Coronary artery (tissue), 2 donors: ENCODE measurements at places on chromosomes 3 and 15.

DNA sequence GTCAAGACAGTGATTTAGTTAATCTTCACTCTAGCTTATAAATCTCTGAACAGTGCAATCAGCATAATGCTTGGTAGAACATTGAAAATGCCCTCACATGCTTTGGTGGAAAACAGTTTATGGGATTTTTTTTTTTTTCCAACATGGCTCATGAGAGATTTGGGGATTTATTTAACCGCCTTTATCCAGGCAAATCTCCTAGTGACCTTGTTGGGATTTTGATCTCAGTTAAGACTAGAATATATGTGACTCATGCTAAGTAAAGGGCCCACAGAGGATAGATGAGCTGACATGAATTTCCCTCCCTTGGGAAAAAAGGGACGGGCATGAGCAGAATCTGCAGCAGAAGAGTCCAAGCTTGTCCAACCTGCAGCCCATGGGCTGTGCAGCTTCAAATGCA is 18.7 kb downstream of the LRTM1 start:
- no peak for DNase-seq

- no peak for DNase-seq
Measured at GRCh38 chr3:73773233-73773632, 148.5 kb upstream of the PDZRN3 start.

DNA sequence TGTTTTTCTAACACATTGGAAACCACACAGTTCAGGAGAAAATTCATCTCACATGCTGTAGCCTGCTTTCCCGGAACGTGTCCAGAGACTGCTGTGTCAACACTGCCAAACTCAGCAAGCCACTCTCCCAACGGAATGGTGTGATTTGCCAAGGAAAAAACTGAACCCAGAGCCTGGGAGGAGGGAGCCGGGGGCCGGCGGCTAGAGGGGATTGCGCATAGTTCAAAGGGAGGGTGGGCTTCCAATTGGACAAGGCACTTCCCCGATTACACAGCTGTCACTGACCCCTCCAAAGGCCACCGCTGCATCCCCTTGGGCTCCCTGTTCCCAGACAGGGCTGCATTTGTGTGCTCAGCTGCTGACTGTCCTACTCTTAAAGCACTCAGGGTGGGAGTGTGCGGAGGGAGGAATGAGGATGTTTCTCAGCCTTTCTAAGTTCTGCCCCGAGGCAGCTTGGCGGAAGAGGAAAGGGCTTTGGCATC is 256.2 kb downstream of the ZNF621 start:
- no peak for DNase-seq

GRCh38 chr3:171564748-171565480 is 104.7 kb upstream of the TNIK start:
- DNase-seq = no peak
